ENCODE measurements at places on chromosomes 5 and 9.

- DNase-seq = no peak
Measured at GRCh38 chr9:6576987-6577386, 68.5 kb downstream of the GLDC start.

DNA sequence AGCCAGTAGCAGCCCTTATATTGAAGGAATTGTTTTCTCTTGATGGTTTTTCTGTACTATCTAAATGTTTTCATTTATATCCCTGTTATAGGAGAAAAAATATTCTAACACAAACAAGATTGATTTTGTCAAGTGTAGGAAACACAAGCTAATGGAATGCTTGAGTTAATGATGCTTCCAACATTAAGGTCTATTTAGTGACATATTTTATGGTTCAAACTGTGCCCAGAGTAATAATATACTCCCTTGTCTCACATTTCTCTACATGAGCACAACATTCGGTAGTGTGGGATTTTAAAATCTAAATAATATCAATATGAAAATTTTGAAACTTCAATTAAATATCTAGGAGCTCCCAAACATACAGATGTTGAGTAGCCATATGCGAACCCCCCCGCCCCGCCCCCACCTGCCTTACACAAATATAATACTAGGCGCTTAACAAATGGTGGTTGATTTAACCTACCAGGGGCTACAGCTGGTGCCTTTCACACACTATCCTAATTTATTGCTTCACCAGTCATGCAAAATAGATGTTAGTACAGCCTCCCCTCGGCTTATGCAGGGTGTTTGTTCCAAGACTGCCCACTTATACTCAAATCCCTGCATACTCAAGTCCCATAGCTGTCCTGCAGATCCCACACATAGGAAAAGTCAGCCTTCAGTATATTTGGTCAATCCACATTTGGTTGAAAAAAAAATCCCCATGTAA is 124.1 kb upstream of the ACO1 start:
- no peak for DNase-seq

DNA sequence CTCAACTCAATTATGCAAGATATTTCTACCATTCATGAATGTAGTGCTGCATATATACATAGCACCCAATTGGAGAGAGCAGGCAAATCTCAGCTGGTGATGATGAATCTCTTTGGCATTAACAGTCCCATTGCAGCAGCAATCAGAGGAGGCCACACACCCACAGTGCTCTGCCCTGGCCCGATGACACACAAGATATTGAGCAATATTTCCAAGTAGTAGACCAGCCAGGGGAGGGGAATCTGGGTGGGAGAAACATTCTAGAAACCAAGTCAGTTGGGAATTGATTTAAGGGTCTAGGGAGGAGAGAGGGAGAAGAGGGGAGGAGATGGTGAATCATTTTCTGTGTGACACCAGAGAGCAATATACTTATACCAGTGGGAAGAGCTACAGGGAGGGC is 14.9 kb upstream of the C5orf63 start:
- DNase-seq = no peak

DNA sequence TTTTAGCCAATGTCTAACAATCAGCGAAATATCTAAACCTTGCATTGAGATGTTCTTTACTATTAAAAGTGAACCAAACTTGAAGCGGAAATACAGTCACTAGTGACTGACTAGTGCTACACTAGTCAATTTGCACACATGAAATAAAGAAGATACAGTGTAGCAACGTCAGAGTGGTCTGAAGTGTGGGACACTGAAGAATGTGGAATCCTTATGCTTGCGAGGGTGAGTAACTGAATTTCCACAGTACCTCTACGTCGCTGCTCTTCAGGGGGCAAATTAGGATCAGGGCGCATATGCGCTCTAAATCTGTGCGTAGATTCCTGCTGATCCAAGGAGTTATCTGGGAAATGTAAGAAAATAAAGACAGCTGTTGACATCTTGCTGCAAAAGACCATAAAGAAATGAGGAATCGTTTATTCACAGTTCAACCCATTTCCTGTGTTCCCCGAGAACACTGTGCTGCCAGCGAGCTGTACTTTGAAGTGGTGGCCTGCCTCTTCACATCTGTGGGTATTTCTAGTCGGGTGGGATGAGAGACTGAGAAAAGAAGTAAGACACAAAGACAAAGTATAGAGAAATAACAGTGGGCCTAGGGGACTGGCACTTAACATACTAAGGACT is 39.8 kb upstream of the FLT4 start:
- no peak for DNase-seq

- no peak for DNase-seq
Measured at GRCh38 chr9:5953743-5954707, 61.4 kb downstream of the RANBP6 start.

DNA sequence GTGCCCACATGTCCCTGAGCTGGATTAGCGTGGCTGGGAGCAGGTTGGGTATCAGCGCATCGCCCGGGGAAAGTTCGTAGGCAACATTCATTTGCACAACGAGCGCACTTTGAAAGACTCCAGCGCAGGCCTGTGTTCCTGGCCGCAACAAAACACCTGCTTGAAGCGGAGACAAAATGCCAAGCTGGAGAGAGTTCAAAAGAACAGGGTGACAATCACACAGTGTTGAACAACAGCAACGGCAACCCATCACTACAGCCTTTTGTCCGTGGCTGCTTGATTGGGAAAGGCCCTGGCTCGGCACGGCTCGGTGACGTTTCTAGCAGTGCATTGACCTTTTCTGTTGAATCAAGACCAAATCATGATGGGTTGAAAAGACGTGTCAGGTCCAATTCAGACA is 336.3 kb downstream of the IRX1 start:
- no peak for DNase-seq

GRCh38 chr5:79107020-79107796 is 4.4 kb upstream of the BHMT start:
- DNase-seq = no peak
